ENCODE measurements at places on chromosomes 5 and 9. TPM values are rescaled to one million over a fixed set of nuclear protein-coding genes. Genes with fewer than 3 reads are reported as not detected.

SLCO6A1 gene
- total RNA-seq, result not detected

ROR2 gene
- 3.0 TPM for total RNA-seq

NTRK2 gene
- 0.12 TPM for total RNA-seq

ADGRV1 gene
- total RNA-seq, result 0.18 TPM

HSPA4 gene
- total RNA-seq, result 169 TPM

ANKRD34B gene
- not detected for total RNA-seq

SLC36A3 gene
- not detected for total RNA-seq

PCDHGB4 gene
- total RNA-seq, result 0.09 TPM

KIAA1958 gene
- total RNA-seq, result 7.1 TPM

TEX48 gene
- total RNA-seq, result 1.6 TPM

SPOUT1 gene
- 104 TPM for total RNA-seq

ATG10 gene
- total RNA-seq, result 9.3 TPM

ADCY2 gene
- not detected for total RNA-seq

BSPRY gene
- 7.2 TPM for total RNA-seq

RPS23 gene
- total RNA-seq, result 1,489 TPM

ABO gene
- total RNA-seq, result not detected

SPATA31A7 gene
- total RNA-seq, result not detected

MED10 gene
- total RNA-seq, result 41.2 TPM

FREM1 gene
- total RNA-seq, result not detected

WDR38 gene
- not detected for total RNA-seq

MAP3K1 gene
- 20.1 TPM for total RNA-seq

TEX53 gene
- not detected for total RNA-seq

GPR151 gene
- not detected for total RNA-seq

CCDC69 gene
- total RNA-seq, result 73.1 TPM

CCNO gene
- total RNA-seq, result 0.26 TPM

HAPLN1 gene
- not detected for total RNA-seq

EIF4EBP3 gene
- total RNA-seq, result 9.0 TPM

MUSK gene
- total RNA-seq, result not detected

ANGPTL2 gene
- not detected for total RNA-seq

WDR41 gene
- total RNA-seq, result 35.7 TPM

KCNT1 gene
- total RNA-seq, result not detected

FAM240B gene
- total RNA-seq, result not detected

GRXCR2 gene
- not detected for total RNA-seq

AP3S1 gene
- total RNA-seq, result 66.2 TPM

TPM2 gene
- total RNA-seq, result 12.1 TPM

KIF12 gene
- total RNA-seq, result not detected

LRRTM2 gene
- not detected for total RNA-seq

C8G gene
- 1.7 TPM for total RNA-seq

IGFBPL1 gene
- not detected for total RNA-seq

OR1J2 gene
- total RNA-seq, result not detected

WNT8A gene
- total RNA-seq, result not detected

GZMA gene
- total RNA-seq, result 1,065 TPM

SH3GL2 gene
- total RNA-seq, result not detected

Measured in activated CD8-positive, alpha-beta memory T cell treated with anti-CD3 and anti-CD28 coated beads, Interleukin-2, amount 10 ng/mL, durations not matched to agents 7 days and 5 days (primary cell).